K562 (cell line): ENCODE measurements at places on chromosomes 5 and 9. TPM values are rescaled to one million over a fixed set of nuclear protein-coding genes. Genes with fewer than 3 reads are reported as not detected.

GRCh38 chr5:170166101-170166500 lies 60.4 kb downstream of the FOXI1 start:
- no peak for DNase-seq

- no peak for DNase-seq
Measured at GRCh38 chr9:96164268-96164683, 137.7 kb downstream of the HSD17B3 start.

GRCh38 chr5:3345195-3345594 lies 250.4 kb upstream of the IRX1 start:
- no peak for DNase-seq

The EPB41L4B gene
- polyA plus RNA-seq, result 0.21 and 0.28 TPM in 2 replicates

DNA sequence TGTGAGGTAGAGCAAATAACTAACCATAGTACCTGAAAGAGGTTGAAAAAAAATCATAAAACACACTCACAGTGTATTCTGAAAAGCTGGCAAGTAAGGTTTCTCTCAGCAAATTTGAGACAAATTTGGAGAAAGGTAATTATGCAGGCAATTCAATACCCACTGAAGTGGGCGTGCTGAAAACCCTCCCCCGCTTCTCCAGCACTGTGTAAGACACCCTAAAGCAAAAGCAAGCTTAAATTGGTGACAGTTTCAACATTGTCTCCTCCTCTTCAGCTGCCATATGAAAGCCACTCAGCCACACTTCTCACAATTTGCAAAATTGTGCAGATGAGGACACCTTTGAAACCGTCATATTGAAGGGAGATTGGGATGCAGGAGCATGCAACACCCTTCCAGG lies 322.3 kb upstream of the CDH6 start:
- no peak for DNase-seq

The CLK4 gene
- 11.9 and 14.6 TPM in 2 replicates for polyA plus RNA-seq

The LRRC19 gene
- not detected in 2 replicates for polyA plus RNA-seq

- no peak for DNase-seq
Measured at GRCh38 chr5:175671013-175671412, 13.1 kb downstream of the HRH2 start.

The RPL37 gene
- polyA plus RNA-seq, result 4,956 and 6,483 TPM in 2 replicates

- DNase-seq, result no peak
Measured at GRCh38 chr9:12916042-12916441, 141.2 kb downstream of the LURAP1L start.

- no peak for DNase-seq
Measured at GRCh38 chr9:101387871-101388506, 3.2 kb upstream of the BAAT start.

- no peak for DNase-seq
Measured at GRCh38 chr9:87471746-87472145, 25.9 kb upstream of the DAPK1 start.

DNA sequence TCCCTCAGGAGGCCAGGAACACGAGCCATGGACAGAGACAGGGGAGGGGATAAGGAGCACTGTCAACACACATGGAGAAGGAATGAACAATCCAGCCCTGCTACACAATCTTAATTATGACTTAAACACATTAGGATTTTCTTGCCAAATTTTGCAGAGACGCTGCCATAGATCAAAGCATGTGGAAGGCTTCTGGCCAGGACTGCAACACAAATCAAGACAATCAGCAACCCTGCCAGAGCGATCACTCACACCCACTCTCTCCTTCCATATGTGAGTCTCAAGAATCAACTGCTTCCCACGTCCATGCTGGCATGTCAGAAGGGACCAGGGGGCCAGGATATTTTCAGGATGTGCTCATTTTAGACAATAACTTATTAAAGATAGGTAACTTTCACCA lies 85.6 kb downstream of the ROR2 start:
- DNase-seq, result no peak

DNA sequence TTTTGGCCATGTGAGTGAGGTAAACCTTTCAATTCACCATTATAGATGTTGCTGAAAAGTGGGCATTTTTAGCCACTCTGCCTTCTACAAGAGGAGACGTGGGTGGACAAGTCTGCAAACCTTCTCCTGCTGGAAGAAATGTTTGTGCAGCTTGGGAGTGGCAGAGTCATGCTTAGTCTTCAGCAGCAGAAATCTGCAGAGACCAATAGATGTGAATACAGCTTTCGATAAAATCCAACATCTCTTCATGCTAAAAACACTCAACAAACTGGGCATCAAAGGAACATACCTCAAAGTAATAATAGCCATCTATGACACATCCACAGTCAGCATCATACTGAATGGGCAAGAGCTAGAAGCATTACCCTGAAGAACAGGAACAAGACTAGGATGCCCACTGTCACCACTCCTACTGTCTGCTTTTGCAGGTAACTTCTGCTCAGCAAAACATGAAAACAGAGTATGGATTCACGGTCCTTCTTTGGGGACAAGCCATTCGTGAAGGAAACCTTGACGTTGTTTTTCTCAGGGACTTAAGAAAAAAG lies 91.3 kb downstream of the RALGPS1 start:
- DNase-seq, result no peak

The PTPRD gene
- not detected in 2 replicates for polyA plus RNA-seq

- no peak for DNase-seq
Measured at GRCh38 chr5:118994595-118994994, 6.2 kb upstream of the DTWD2 start.

DNA sequence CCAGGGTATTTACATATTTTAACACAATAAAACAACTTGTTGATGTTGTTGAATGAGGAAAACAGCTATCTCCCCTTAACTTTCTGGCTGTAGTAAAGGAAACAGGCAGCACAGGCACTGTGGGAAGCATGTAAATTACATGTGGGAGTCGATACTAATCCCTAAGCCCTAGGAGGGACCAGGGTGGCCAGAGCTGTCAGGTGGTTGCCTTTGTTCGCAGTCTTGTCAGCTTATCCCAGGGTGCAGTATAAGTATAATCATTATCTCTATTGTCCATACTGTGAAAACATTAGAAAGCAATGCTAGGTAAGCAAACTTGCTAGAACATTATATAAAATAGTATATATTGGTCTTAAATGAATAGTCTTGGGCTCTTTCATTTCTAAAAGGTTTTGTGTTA lies 125.6 kb upstream of the RPS23 start:
- no peak for DNase-seq

DNA sequence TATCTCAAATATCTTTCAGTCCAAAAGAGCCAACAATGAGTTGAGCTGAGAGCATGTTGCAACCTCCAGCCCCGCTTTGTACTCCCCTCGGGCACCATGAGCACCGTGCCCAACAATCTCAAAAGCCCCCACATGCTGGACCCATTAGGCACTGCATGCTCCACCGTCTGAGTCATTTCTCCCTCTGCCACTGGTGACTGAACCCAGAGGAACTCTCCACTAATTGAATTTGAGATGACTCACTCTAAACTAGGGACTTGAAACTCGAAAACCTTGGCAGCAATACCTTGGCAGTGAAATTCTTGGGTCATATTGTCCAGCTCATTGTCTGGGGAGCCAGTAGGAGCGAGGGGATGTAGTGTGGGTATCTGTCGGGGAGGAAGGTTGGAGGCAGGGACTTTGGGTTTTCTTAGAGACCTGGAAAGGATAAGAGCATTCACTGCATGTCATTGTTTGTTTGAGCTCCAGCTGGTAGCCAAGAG lies 49.9 kb upstream of the SLIT3 start:
- DNase-seq, result no peak

DNA sequence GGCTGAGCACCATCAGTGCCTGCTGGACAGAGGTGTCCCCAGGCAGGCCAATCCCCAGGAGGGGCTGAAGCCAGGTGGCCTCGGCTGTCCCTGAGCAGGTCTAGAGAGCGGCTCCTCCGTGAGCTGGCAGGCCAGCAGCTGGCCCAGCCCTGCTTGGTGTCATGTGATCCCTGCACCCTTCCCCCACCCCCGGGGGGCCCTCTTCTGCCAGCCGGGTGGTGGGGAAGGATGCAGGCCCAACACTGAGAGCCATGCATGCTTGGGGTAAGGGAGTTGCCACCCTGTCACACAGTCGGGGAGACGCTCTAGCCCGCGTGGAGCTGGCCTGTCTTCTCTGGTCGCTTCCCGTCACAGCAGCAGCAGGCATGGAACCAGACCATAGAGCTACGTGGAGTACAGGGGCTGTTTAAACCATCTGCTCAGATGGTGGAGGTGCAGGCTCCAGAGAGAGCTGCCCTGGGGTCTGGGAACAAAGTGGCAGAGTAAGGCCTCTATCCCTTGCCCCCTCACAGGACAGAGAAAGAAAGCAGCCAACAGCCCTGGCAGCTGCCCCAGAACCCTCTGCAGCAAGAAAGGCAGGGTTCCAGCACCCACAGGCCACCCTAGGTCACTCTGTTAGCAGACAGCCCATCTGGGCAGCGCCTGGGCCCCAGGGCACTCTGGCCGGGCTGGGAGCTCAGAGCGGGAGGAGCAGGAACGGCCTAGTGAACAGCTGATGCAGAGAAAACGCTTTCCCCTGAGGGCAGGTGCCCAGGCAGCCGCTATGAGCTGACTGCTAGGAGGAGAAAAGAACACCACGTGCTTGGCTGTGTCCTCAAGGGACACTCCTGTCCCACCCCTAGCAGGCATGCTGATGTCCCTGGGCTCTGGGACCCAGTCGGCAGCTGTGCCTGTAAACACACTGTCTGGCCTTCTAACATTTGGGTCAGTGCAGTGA lies 6.8 kb downstream of the RALGDS start:
- DNase-seq, result no peak

The CKMT2 gene
- polyA plus RNA-seq, result not detected in 2 replicates

The DOCK8 gene
- 19.6 and 23.4 TPM in 2 replicates for polyA plus RNA-seq

The PTGDS gene
- 7.0 and 7.1 TPM in 2 replicates for polyA plus RNA-seq
